ENCODE measurements at places on chromosomes 7 and 10. TPM values are rescaled to one million over a fixed set of nuclear protein-coding genes. Genes with fewer than 3 reads are reported as not detected.

Gene MYO3A
- total RNA-seq: 0.06 TPM

Gene NRCAM
- 38.2 TPM for total RNA-seq

Gene ANKRD61
- total RNA-seq: not detected

Gene MLXIPL
- 117 TPM for total RNA-seq

Gene CALML5
- total RNA-seq: not detected

Gene CYP2C19
- total RNA-seq: 188 TPM

Gene CALD1
- 601 TPM for total RNA-seq

Gene LLCFC1
- total RNA-seq: not detected

Gene MBLAC1
- 4.3 TPM for total RNA-seq

Gene COBL
- total RNA-seq: 87.3 TPM

Gene MSMB
- total RNA-seq: 15.8 TPM

Gene SMO
- total RNA-seq: 15.8 TPM

Gene MCU
- 40.9 TPM for total RNA-seq

Gene CABCOCO1
- total RNA-seq: 0.75 TPM

Data from mucosa of gallbladder (tissue), 1 donor.